ENCODE measurements at places on chromosomes 6 and 20.

- DNase-seq, result no peak
Observed at GRCh38 chr20:39066471-39067242, 104.5 kb downstream of the DHX35 start.

GRCh38 chr20:33827109-33827508 is 16.0 kb downstream of the CHMP4B start:
- no peak for DNase-seq

- no peak for DNase-seq
Observed at GRCh38 chr6:89506716-89507617, 74.0 kb downstream of the ANKRD6 start.

DNA sequence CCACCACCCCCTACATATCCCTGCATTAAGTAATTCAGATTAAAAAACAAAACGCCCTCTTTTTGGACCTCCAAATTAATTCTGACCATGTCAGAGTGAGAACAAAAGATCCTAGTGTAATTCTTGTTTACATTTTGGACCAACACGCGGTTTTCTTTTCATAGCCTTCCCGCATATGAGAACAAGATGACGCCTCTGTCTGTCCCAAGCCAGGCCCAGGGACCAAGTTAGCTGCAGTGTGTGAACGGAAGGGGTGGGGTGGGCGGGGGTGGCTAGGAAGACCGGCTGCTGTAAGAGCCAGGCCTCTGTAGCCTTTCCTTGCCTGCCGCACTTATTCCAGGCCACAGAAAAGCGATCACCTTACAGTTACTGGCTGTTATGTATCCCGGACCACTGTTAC is 68.0 kb downstream of the PLCG1 start:
- DNase-seq, result no peak

DNA sequence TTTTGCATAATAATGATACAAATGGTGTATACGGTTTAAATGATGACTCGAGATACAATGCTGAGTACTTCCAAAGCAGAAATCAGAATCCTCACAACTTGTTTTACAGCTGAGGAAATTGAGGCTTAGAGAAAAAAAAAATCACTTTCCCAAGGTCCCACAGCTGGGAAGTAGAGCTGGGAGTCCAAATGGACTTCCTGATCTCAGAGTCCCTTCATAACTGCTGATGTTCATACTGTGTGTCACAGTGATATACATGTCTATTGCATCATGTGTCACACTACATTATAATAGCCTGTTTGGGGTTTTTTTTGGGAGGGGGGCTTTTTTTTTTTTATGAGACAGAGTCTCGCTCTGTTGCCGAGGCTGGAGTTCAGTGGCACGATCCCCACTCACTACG is 8.5 kb downstream of the HM13 start:
- DNase-seq, result no peak

Data from NB4 (cell line).